ENCODE measurements at places on chromosomes 5 and 9. TPM values are rescaled to one million over a fixed set of nuclear protein-coding genes. Genes with fewer than 3 reads are reported as not detected.

DNA sequence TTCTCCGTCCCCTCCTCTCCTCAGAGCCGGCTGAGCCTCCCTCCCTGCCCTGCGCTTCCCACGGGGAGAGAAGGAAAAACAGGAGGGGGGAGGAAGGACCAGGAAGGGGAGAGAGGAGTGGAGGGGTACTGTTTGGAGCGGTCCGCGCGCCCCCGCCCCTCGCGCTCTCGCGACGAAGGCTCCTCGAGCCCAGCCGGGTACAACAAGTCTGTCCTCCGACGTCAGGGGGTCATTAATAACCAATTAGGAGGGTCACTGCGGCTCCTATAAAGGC lies 480 bp upstream of the PRDM12 start:
- no peak overlapping the region for H3K4me3 ChIP-seq
- peaks cover 2% of the 10 kb centered on the region for H3K36me3 ChIP-seq
- no peak for DNase-seq
- peaks cover 7% of the 10 kb centered on the region for H3K4me1 ChIP-seq
- no peak overlapping the region for H3K27ac ChIP-seq
- H3K27me3 ChIP-seq: peaks cover 79% of the 10 kb centered on the region

DNA sequence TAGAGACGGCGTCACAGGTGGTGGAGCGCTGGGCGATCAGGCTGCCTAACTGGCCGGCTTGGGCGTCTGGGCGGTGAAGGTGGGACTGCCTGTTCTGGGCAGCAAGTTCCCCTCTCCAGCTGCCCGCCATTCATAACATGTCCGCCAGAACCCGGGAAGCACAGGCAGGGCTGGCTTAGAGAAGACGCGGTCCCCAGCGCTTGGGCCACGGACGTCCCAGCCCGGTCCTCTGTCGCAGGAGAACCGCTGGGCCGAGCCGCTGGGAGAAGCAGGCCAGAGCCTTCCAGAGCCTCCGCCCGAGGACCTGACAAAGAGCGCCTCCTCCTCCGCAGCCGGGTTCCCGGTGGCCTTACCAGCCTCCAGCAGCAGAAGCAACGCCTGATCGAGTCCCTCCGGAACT lies 15.2 kb upstream of the HAND1 start:
- peaks cover 56% of the 10 kb centered on the region for H3K27me3 ChIP-seq
- no peaks in the 10 kb centered on the region for H3K4me1 ChIP-seq
- no peak overlapping the region for H3K4me3 ChIP-seq
- no peaks in the 10 kb centered on the region for H3K36me3 ChIP-seq

SLC6A19 gene
- not detected for total RNA-seq

IFNA14 gene
- total RNA-seq: not detected

DNA sequence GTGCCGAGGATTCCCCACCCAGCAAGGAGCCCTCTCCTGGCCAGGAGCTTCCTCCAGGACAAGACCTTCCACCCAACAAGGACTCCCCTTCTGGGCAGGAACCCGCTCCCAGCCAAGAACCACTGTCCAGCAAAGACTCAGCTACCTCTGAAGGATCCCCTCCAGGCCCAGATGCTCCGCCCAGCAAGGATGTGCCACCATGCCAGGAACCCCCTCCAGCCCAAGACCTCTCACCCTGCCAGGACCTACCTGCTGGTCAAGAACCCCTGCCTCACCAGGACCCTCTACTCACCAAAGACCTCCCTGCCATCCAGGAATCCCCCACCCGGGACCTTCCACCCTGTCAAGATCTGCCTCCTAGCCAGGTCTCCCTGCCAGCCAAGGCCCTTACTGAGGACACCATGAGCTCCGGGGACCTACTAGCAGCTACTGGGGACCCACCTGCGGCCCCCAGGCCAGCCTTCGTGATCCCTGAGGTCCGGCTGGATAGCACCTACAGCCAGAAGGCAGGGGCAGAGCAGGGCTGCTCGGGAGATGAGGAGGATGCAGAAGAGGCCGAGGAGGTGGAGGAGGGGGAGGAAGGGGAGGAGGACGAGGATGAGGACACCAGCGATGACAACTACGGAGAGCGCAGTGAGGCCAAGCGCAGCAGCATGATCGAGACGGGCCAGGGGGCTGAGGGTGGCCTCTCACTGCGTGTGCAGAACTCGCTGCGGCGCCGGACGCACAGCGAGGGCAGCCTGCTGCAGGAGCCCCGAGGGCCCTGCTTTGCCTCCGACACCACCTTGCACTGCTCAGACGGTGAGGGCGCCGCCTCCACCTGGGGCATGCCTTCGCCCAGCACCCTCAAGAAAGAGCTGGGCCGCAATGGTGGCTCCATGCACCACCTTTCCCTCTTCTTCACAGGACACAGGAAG lies 120.2 kb downstream of the RGS3 start:
- H3K4me3 ChIP-seq: no peak overlapping the region
- no peaks in the 10 kb centered on the region for H3K27me3 ChIP-seq
- H3K36me3 ChIP-seq: peaks cover 24% of the 10 kb centered on the region
- H3K4me1 ChIP-seq: peaks cover 57% of the 10 kb centered on the region
- DNase-seq: no peak

DNA sequence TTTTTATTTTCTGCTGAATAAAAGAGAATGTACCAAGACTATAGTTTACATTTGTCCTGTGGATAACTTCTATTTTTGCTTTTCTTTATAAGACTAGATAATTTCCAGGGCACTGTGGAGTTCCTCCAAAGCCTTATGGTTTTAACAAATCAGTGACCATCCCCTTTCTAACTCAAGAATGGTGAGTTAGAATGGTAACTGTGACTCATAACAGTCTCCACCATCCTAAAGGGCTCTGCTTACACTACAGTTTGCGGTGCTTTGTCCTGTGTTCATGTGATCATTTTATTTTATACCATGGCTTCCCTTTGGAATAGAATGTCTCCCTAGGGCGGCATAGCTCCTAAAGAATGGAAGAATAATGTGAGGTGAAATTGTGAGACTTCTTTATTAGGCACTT lies 30.2 kb downstream of the WDR36 start:
- H3K4me1 ChIP-seq: peaks cover 6% of the 10 kb centered on the region
- no peak for DNase-seq
- H3K36me3 ChIP-seq: peaks cover 50% of the 10 kb centered on the region
- H3K27ac ChIP-seq: no peak overlapping the region

DNA sequence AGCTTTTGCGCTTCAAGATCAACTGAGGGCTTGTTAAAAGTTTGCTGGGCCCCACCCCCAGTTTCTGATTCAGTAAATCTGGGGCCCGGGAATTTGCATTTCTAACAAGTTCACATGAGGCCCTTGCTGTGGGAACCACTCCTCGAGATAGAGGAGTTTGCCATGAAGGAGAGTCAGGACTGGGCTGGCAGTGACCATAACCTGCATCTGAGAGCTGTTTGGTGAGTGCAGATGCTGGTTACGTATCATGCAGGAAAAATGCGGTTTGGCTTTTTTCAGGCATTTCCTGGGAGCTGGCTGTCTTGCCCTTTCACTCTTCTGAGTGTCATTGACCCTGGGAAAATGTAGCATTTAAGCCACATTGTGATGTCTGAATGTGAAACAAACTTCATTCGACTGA lies 9.4 kb upstream of the ANGPTL2 start:
- H3K36me3 ChIP-seq: no peaks in the 10 kb centered on the region
- no peak for DNase-seq
- peaks cover 6% of the 10 kb centered on the region for H3K27me3 ChIP-seq
- H3K4me3 ChIP-seq: no peak overlapping the region
- H3K27ac ChIP-seq: no peak overlapping the region

Measured in activated CD8-positive, alpha-beta memory T cell treated with anti-CD3 and anti-CD28 coated beads, Interleukin-2, amount 10 ng/mL, durations not matched to agents 7 days and 5 days (primary cell).